ENCODE measurements at places on chromosomes 12 and 14.
A peak's percentile ranks its signal among the peaks of the same experiment; 100 is the strongest.

DNA sequence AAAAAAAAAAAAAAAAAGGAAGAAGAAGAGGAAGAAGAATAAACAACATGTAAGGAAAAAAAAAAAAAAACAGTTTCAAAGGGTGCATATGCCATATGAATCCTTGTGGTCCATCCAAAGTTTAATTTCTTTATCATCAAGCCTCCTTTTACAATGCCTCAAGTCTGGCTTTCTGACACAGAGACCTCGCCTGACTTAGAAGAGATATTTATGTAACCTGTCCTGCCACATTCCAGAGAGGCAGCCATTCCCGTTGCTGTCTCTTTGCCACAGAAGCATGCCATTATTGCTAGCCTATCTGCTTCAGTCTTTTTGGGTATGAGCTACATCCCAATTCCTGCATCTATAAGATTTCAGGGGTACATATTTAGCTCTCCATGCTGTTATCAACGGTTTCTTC, 596.7 kb upstream of the ATP2B1 start:
- no peak for DNase-seq

- DNase-seq: no peak
Observed at GRCh38 chr12:91786499-91787272, 359.0 kb downstream of the BTG1 start.

DNA sequence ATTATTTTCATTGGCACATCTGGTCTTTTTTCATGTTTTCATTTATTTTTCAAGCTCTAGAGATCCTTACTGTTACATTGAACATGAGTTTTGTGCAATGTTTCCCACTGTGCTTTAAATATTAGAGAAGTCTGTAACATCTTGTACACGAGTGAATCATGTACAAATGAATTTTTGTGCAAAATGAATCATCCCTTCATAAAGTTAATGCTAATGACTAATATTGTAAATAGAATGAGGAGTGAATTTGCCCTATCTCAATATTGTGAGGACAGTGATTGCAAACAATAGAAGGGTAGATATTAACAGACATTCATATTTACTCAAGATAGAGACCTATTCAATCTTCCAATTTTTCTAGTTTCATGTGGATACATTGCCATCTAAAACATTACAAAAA, 463.3 kb upstream of the FOXG1 start:
- no peak for DNase-seq

DNA sequence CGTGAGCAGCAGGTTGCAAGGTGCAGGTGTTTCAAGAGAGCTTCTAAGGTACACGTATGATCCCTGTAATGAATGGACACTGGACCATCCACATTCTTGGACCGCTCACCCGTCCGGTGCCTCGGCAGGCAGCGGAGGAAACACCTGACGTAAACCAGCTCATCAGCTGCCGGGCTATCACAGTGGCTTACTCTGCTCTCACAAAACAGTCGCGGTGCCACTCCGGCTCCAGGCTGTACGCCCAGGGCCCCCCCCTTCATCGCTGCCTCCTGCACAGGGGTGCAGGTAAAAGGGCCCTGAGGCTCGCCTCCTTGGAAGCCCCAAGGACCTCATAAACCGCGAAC, 436 bp downstream of the VPS33A start:
- DNase-seq: peak; percentile 28

DNA sequence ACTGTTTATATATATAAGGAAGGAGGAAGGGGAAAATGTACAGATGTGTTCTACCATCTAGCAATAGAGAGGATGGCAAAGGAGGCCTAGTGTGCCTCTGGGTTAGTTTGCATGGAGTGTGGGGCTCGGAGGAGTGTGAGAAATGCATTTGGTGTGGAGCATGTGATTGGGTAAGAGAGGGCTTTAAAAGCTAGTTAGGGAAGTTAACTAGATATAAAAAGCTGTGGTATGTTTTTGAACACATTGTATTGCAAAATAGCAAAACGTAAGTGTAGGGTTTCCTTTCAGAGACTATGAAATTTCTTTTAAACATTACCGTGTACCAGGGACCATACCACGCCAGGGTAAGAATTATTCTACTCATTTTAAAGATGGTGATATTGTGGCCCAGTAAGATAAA, 53.3 kb upstream of the STXBP6 start:
- DNase-seq: no peak

- DNase-seq: no peak
Observed at GRCh38 chr12:114371733-114372132, 34.2 kb downstream of the TBX5 start.
